Right renal pelvis (tissue), 4 donors: ENCODE measurements at places on chromosomes 11 and 22.

DNA sequence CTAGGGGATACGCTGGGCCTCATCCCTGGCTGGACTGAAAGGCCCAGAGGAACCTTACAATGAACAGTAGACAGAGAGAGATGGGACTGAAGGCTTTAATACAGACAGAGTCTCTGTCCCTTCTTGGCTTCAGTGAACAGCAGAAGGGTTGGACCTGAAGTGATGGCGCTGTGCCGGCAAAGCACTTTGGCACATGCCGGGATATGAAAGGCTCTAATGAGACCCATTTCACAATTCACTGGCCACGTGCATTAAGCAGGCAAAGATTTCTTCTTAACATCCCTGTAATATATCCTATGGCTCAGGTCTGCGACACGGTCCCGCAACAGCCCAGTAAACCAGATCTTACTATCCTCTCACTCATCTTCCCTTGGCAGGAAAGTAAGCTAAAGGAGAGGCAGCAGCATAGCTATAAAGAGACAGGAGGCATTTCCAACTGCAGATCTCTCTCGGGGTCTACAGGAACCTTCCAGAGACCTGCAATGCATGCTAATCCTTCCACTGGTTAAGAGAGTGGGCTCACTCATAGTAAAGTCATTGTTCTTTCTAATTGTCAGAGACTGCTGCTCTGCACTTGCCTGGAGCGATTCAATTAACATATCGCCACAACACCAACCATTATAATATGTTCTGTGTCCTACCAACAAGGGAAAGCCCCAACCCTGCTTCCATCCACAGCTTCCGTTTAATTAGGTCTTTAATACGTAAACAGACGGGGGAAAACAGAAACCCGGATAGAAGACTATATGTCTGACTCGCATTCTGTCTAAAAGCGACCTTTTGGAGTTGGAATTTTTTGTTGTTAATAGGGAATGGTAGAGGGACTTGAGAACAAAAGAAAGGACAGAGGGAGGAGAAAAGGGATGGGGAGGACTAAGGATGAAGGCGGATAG is 1179.0 kb downstream of the LRRC4C start:
- DNase-seq, result no peak

GRCh38 chr22:29310863-29311339 is 4.5 kb downstream of the GAS2L1 start:
- peak; percentile 70 for DNase-seq

DNA sequence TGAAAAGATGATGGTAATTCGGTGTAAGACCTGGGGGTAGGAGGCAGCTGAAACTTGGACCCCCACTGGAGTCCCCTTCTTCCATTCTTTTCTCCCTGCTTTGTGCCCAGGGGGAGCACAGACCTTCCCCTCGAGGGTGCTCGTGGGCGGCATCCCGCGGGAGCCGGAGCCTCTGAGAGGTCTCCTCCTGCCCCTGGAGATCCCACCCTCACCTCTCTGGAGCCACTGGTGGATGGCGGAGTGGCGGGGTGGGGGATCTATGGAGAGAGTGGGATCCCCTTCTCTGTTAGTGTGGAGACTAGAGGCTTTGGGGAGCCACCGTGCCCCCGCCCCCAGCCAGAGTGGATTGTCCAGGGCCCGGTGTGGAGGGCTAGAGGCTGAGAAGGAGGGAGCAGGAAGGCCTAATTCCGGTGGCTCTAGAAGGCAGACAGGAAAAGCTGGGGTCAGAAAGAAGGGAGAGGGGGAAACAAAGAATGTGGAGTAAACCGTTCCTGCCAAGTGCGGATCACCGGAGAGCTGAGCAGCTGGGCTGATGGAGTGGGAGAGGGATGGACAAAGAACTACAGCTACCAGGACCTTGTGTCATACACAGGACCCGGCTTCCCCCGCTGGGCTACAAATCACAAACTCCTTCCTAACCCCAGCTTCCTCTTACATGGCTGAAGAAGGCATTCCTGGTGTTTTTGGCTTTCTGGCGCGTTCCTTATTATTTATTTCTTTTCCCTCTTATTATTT is 41.9 kb downstream of the KCNJ1 start:
- DNase-seq, result no peak

- DNase-seq, result no peak
Observed at GRCh38 chr11:109320595-109320994, 101.4 kb upstream of the C11orf87 start.

DNA sequence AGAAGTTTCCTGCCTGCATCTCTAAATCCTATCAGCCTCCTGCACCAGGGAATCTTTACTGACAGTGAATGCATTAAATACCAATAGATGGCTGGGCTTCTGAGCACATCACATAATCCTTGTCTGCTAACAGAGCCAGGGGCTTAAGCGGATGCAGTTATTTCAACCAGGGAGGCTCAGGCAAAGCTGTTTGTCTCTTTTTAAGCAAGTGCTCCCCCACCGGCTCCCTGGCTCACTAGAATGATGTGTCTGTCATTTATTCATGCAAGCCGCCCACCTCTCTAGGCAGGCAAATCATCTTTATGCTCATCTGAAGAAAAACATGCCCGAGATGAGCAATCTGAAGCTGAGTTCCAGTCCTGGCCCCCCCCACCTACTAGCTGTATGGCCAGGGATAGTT is 182.3 kb downstream of the TENM4 start:
- DNase-seq, result no peak

DNA sequence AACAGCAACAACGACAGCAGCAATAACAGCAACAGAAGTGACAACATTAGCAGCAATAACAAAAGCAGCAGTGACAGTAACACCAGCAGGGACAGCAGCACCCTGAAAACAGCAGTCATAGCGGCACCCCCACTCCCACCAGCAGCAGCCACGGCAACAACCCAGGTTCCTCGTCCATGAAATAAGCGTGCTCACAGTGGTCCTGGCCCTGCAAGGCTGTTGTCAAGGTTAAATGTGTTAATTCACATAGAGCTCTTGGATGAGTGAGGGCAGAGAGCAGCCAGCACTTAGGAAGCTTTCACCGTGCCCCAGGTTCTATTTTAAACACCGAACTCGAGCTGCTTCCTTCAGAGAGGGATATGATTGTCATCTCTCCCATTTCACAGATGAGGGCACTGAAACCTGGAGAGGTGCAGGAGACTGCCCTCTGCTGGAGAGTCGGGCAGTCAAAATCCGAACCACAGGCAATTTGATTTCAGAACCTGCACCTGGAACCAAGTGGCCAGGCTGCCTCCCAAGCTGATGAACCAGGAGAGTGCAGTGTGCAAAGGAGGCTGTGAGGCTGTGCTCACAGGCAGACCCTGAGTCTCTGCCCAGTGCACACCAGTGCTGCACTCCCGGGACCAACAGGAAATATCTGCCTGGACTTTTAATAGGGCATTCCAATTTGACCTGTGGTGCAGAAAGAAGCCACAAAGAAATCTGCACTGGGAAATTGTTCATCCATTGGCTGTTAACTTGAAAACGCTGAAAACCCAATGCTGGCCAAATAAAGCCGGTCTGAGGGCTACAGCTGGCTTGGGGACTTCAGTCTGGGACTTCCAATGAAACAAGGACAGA is 22.9 kb upstream of the FGF3 start:
- DNase-seq, result no peak

- no peak for DNase-seq
Observed at GRCh38 chr11:125463590-125464269, 32.3 kb downstream of the FEZ1 start.

DNA sequence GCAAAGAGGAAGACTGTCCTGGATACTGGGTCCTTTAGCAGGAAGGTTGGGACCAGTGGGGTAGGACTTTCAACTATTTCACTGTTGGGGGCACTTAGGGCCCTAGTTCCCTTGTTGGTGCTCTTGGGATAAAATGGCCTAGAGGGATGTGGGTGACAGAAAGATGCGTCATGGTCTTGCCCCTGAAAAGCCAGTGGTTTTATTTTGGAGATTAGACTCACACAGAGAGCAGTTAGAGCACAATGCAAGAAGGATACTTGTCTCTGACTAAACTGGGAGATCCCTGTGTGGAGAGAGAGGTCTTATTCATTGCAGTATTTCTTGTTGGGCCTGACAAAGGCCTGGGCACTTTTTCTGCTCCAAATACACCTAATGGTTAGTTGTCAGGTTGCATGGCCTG is 22.6 kb upstream of the MRGPRX2 start:
- no peak for DNase-seq

GRCh38 chr11:72897506-72897905 is 83.3 kb downstream of the ATG16L2 start:
- DNase-seq, result no peak

DNA sequence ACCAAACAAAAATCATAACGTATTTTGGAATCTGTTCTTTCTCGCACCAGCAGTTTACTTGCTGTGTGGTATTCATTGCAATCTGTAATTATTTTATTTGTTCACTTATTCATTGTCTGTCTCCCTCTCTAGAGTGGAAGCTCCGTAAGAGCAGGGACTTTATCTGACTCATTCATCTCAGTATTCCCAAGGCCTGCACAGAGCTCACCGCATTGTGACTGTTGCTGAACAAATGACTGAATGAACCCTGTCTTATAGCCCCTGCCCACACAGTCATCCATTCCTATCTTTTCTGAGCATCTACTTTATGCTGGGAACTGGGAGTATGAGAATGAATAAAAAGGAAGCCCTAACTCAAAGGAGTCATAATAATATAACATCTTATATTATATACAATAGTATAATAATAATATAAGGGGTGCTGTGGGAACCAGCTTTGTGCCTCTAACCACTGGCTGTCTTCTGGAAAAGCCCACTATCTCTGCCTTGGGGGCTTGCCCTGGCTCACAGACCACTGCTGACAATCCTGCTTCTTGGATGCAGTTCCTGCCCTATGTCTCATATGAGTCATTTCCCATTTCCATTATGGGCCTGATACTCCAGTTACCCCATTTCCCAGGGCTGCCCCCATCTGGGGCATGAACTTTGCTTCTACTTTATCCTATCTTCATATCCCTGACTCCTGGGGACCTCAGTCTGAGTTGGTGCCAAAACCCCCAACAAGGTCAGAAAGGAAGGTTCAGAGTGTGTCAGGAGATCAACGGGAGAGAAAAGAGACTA is 11.0 kb downstream of the XRRA1 start:
- DNase-seq, result no peak

- no peak for DNase-seq
Observed at GRCh38 chr11:68345776-68346461, 33.5 kb downstream of the LRP5 start.

DNA sequence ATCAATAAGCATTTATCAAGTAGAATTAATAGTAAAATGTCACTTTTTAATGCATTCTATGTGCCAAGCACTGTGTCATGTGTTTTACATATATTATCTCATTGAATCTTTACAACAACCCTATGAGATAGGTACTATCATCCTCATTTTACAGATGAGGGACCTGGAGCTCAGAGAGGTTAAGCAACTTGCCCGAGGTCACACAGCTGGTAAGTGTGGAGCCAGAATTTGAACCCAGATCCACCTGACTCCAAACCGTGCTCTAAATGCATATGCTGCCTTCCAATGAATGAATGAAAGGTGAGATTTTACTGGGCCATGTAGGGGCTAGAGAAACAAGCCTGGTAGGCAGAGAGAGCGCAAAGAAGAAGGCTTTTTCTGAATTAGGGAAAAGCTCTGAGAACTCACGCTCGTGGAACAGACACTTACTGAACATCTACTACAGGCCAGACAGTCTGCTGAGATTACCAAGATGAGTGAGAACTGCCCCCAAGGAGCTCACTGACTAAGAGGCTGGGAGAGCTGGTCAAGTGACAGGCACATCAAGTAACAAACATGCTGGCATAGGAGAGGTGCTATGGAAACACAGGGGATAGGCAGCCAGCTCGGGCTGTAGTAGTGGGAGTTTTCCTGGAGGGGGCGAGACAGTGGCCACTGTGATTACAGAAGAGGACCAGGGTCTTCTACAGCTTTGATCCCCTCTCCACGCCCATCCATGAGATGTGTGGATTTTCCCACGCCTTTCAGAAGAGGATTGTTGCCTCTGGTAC is 4.4 kb downstream of the ABCG4 start:
- DNase-seq, result no peak

DNA sequence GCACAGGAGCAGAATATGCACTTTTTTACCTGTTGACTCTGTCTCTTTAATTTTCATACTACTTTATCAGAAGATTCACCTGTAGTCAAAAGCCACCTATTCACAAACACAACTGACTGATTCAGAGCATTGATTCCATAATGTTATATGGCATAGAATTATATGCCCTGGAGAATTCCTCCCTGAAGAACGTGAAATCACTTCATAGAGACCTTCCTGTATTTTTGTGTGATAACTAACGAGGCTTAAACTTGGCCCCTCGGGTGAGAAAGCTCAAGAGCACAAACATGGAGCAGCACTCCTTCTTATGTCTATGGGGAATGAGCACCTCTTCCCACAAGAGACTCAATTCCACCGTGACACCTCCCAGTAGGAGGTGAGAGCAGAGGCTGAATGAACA is at the start of gene OR10A6:
Gene OR10A6, minus strand, starts transcription at position 101 of the 400 bp plus-strand sequence. CDS start 2,606 bp downstream, outside the sequence.
- DNase-seq, result no peak

GRCh38 chr22:39731881-39732555 is 161.5 kb downstream of the CACNA1I start:
- DNase-seq, result no peak
